ENCODE measurements at places on chromosomes 12 and 14.
A peak's percentile ranks its signal among the peaks of the same experiment; 100 is the strongest.

GRCh38 chr12:115380546-115381120 is 696.7 kb upstream of the TBX3 start:
- no peak for DNase-seq

GRCh38 chr12:56581418-56582145 is 48.5 kb downstream of the BAZ2A start:
- no peak for DNase-seq

GRCh38 chr12:123410041-123410412 is 26.1 kb downstream of the KMT5A start:
- DNase-seq: no peak

GRCh38 chr14:94770815-94771157 is 873 bp upstream of the GSC start:
- DNase-seq: no peak

GRCh38 chr12:16530268-16530850 is 75.6 kb downstream of the LMO3 start:
- DNase-seq: no peak

DNA sequence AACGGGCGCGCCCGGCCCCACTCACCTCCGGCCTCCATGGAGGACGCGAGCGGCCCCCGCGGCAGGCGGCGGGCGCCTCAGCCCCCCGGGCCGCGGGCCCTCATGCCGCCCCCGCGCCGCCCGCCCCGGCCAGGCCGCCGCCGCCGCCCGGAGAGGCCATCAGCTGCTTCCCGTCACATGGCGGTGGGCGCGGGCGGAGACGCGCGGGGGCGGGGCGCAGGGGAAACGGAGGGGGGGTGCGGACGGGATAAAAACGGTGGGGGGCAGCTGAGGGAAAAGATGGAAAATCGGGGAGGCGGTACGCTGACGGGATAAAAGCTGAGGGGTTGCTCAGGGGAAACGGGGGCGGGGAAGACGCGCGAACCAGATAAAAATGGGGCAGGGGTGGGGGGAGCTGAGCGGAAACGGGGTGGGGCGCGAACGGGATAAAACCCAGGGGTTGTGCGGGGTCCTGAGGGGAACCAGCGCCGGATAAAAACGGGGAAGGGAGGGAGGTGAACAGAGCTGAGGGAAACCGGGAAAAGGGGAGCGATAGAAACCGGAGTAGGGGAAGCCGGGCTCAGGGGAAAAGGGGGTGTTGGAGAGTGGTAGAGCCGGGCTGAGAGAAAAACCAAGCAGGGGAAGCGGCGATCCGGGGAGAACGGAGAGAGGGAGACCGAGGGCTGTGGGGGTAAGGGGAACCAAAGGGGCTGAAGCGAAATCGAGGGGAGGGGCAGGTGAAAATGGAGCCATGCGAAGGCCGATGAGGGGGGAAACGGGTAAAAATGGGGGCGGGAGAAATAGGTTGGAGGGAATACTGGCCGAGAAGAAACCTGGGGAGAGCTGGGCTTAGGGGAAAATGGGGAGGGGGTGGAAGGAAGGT is at the start of gene WSB2:
TSS of gene WSB2 (minus strand) at position 169 of the 862 bp plus-strand sequence. CDS start at position 38, 131 bp downstream.
- DNase-seq: peak; percentile 71

DNA sequence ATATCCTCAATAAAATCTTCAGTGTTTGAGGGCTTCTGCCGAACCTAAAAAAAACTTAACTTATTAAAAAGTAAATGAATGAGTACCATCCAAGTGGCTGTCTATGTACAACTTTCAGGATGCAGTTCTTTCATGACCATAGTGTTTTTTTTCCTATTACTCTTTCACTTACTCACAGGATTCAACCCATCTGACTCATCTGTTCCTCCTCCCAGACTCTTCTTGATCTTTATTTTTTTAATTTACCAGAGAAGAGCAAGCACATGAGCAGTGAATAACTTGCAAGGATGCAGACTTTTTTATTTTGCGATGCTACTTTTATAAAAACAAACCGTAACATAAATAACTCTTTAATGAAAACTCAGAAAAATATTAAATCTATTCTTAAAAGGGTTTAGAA is 24.5 kb downstream of the RECQL start:
- no peak for DNase-seq

DNA sequence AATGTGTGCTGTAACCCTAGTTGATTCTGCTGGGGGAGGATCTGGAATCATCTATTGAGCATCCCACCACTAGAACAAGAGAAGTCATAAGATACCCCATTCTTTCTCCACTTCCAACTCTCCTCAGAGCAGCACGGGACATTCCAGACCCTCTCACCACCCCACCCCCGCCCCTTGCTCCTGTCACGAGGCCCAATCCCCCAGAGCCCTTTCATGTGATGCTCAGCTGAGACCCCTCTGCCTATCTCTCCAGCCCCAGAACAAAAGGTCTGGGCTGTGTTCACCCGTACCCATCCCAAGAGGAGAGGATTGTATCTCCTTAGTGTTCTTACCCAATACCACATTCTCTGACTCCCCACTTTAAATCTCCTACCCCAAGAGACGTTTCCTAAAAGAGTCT is 602 bp downstream of the PMEL start:
- no peak for DNase-seq

- no peak for DNase-seq
These were observed 41.3 kb upstream of the RNU6-8 start for GRCh38 chr14:32244404-32244803.

GRCh38 chr12:95703986-95704385 is 86.6 kb downstream of the NTN4 start:
- DNase-seq: no peak

DNA sequence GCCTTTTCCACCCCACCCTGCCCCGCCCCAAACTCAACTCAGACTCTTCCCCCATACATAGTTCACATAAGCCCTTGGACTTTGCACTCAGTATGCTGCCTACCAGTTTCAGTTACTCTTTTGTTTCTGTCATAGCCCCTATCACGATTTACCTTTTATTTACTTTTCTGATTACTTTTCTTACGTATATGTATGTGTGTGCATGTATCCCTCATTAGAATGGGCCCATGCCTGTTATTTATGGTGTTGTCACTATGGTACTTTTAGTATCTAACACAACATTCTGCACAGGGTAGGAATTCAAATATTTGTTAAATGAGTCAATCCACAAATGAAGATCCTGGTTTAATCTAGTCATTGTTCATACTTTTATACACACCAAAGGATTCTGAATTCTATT is 16.5 kb upstream of the LUM start:
- DNase-seq: no peak

DNA sequence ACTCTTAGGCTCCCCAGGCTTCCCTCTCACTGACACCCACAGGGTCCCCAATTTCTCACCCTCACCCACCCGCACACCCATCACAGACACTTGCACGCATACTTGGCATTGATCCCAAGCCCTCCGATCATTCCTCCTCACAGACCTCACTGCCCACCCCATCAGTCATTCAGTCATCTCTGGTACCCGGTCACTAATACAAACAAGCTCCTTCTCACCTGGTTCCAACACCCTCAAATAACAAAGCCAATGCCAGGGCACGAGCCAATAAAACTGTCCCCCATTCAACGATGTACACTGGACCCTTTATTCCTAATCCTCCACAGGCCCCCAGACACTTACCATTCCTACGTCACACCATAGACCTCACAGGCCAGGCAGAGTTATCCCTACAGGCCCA is 2.3 kb downstream of the ZNF605 start:
- no peak for DNase-seq

DNA sequence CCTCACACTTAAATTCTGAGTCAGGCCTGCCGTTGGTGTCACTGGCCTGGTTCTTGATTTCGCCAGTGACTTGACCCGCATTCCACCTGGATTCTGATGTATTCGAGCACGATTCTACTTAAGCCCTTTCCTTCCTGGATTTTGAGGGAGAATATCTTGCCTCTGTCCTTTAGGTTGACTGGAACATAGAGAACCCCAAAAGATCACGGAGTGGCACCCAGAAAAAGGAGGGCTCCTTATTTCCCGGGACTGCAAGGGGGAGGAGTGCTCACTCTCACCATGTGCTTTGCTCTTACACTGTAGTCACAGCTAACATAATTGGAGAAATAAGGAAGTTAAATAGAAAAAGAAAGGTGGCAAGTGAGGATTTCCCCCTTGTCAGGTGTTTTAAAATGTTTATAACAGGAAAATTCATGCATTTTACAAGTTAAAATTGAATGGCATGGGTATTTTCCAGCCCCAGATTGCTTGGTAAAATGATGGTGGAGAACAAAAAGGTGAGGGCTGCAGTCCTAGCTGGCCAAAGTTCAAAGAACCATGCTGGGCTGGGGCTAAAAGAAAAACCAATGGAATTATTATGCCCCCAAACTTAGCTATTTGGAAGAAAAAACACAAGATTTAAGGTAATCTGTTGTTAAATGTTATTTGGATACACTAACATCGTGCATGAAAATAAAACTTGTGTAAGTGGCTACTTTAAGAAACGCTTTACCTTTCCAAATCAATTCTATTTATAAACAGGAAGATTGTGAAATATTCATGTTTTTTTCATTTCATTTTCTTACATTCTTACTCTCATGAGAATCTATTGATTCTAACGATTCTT is 8.9 kb downstream of the FOXA1 start:
- DNase-seq: no peak

DNA sequence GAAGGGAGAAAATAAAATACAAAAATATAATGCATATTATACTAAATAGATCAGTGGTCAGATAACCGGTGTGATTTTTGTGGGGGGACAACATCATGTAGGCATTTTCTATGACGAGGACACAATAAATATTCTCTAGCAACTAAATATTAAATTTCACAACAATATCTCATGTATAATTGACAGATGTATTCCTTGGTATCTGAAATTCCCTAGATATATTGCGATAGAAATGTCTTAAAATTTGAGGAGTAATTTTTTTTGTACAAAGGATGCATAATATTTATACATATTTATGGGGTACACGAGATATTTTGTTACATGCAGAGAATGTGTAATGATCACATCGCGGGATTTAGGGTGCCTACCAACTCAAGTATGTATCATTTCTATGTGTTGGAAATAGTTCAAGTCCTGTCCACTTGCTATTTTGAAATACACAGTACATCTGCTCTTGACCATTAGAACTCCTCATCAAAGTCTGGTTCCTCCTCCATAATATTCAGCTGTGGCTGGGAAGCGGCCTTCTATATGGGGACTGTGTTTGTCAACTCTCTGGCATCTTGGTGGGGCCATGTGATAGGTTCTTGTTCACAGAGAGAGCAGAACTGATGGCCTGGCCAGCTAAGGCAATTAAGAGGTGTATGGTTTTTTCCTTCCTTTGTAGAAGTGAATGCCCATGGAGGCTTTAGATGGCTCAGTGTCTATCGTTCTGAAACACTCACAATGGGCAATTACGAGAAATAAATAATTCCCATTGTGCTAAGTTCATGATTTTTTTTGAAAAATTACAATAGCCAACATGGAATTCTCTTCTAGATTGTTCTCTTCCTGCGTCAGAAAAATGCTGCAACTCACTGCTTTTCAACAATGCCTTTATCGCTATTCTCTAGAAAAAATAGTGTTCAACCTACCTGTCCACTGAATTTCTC is 8.8 kb downstream of the A2M start:
- no peak for DNase-seq

DNA sequence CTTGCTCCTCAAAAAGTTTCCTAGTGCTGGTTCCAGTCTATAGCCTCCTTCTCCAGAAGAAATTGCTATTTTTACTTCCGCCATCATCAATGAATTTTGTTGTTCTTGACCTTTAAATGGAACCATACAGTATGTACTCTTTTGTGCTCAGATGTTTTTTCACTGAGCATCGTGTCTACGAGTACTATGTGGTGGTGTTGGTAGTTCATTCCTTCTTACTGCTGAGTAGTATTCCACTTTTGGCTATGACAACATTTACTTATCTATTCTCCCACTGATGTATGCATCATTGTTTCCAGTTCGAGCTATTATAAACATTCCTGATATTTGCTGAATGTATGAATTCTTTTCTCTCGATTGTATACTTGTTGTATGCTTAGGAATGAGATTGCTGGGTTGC is 28.6 kb downstream of the SLC2A14 start:
- DNase-seq: no peak

DNA sequence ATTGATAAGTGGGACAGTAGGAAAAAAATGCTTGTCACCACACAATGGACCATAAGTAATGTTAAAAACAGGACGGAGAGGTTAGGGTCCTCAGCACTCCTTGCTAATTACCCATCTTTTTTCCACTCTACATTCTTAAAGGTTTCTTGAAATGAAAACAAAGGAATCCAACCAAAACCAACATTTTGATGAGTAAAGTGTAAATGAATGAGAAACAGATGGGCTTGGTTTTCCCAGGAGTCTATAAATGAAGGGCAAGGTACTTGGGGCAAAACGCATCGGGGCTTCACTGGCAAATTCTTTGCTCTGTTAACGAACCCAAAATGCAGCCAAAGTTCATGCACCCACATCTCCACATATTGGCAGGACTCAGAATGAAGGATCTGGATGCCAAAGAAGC is 129.2 kb upstream of the BMP4 start:
- no peak for DNase-seq

DNA sequence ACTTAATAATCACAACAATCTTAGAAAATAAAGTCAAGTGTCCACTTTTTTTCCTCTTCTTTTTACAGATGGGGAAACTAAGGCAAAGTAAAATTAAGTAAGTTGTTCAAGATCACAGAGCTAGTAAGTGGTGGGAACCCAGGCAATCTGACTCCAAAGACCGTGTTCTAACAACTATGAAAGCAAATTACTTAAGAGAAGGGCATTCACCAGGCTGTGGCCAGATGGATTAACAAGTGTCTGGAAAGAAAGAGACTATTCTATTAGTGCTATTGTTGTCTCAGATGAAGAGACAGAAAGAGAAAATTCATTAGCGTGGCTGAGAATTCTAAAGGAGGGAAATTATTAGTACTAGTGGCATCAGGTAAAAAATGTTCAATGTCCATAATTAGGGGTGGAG is 48.5 kb downstream of the FGD6 start:
- no peak for DNase-seq

GRCh38 chr12:130451001-130451930 is 113.6 kb downstream of the PIWIL1 start:
- DNase-seq: no peak

DNA sequence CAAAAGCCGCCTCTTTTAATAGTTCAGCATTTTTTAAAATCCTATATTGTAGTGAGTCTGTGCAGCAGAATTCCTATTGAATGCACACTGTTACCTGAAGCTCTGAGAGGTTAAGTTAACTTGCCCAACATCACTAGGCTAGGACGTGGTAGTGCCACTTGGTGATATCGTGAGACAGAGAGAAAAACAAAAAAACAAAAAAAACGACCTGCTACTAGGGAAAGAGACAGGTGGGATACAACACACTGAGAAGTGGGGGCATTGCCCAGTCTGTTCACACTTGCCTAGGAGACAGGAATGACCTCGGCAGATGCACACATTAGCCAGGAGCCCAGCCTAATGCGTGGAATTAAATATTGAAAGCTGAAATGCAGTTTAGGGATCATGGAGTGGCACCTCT is 129.7 kb upstream of the CCND2 start:
- DNase-seq: no peak

DNA sequence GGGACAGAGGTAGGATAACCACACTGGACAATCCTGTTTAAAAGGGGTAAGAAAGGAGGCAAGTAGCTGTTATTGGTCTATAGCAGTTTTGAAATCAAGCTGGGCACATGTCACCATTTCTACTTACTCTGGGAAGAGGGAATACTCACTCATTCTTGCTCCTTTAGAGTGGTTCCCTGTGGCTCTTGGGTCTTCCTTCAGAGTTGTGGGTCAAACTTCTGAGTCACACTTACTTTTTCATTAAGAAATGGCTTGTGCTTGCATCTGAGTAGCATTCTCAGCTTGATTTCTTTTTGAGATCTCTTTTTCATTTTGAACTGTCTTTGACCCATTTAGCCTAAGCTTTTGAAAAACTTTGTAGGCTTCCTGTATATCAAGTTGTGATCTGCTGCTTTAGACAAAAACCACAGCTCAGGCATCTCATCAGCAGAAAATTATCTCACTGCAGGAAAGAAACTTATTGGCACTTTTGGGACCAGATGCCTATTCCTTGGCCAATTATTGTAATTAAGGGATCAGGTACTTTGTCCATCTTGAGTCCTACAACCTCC is 122.2 kb downstream of the AEBP2 start:
- no peak for DNase-seq

All from endothelial cell (in vitro differentiated cells).